K562 (cell line): ENCODE measurements at places on chromosomes 2 and 18. TPM values are rescaled to one million over a fixed set of nuclear protein-coding genes. Genes with fewer than 3 reads are reported as not detected.

The ASB18 gene
- total RNA-seq: not detected in 2 replicates

DNA sequence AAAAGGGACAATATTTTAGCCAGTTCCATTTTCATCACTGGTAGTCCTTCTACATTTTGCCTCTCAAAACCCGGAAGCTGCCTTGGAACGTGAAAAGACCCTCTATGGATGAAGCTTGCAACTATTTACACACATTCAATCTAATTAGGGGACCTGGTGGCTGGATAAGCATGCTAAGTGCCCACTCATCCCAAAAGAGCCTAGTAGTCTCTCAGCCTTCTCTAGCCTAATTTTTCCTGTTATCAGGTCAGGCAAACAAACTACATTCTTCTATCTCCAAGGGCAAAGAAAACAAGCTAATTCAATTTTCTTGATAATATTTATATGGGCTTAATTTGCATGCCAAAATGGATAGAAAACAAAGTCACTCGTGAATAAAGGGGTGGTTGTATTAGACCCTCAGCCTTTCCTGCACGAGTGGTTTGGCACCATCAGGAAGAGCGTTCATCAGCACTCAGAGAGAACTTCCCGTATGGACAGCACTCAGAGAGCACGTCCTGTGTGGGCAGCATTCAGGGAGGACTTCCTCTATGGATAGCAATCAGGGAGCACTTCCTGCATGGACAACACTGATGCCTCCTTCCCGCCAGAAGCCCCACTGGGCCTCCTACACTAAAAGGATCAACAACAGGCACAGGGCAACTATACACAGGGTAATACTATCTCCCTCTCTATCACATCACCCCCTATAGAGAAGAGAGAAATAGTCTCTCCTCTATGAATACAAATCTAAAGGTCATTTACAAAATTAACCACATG is 122.2 kb downstream of the RBMS1 start:
- no peak overlapping the region for H3K27ac ChIP-seq
- no peaks in the 10 kb centered on the region for H3K36me3 ChIP-seq

DNA sequence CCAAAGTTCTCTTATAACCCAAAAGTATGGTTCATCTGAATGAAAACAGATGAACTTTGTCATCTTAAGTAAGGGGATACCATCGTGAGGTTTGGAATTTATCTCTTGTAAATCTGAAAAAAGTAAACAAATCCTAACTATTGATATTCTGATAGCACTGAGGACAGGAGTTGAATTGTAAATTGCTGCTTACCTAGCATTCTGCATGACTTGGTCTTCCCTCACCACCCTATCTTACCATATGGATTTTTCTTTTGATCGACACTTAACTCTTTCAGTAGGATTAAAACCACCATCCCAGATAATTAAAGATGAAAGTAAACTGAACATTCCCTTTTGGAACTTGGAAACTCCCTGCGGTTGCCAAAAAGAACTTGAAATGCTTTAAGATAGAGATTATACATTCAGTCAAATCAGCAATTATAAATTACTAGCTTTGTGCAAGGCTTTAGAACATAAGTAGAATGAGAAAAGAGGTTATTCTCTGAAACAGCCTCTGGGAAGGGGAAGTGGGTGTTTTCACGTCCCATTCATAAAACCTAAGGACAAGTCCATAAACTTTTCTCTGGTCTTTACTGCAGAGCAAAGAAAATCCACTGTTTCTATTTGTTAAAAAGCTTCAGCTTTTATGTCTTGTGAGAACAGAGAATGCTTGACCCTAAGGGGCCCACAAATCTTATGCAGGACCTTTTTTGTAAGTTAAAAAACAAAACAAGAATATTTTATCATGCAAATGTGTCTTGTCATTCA is 49.7 kb upstream of the ZNF397 start:
- H3K4me3 ChIP-seq: no peak overlapping the region
- DNase-seq: no peak
- H3K36me3 ChIP-seq: no peaks in the 10 kb centered on the region
- no peak overlapping the region for H3K27ac ChIP-seq

- no peak within 1 kb of the TSS for H3K4me3 ChIP-seq
- no peaks in the 10 kb centered on the region for H3K27me3 ChIP-seq
Measured at GRCh38 chr2:179049546-179050311, at the start of gene CCDC141. CCDC141 (minus strand) TSS chr2:179050137; CDS start chr2:179049941, 196 bp downstream.

DNA sequence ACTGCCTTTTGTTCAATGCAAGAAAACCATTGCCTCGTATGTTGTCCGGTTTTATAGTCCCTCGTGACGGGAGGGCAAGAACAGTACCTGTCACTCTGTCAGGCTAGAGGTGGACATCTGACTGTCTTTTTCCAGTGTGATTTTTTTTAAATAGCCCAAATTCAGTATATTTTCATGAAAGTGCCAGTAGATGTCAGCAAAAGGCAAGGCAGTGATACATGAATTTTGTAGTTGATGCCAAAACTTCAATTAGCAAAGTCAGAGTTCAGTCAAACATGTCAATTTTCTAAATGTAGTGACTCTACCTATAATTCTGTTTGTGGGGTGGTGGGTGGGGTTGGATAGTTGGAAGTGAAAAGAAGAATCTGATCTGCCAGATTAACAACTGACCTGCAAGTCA is 296.0 kb upstream of the MC4R start:
- no peak overlapping the region for H3K27ac ChIP-seq
- no peak for DNase-seq
- H3K4me1 ChIP-seq: no peaks in the 10 kb centered on the region
- H3K36me3 ChIP-seq: no peaks in the 10 kb centered on the region
- H3K27me3 ChIP-seq: no peaks in the 10 kb centered on the region

DNA sequence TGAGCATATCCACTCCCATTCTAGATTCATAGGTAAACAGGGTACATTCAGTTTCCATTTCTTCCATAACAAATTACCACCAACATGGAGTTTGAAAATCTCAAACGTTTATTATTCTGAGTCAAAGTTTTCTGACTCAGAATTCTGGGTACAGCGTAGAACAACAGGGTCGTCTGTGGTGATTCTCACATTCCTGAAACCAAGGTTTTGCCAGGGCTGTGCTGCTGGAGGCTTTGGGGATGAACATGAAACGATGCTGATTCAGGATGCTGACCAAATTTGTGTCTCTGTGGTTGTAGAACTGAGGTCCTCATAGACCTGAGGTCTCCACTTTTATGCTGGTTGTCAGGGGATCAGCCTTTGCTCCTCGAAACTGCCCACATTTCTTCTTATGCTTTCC is 255.7 kb downstream of the DSEL start:
- H3K4me3 ChIP-seq: no peak overlapping the region
- no peaks in the 10 kb centered on the region for H3K36me3 ChIP-seq
- DNase-seq: no peak
- no peaks in the 10 kb centered on the region for H3K4me1 ChIP-seq
- H3K27ac ChIP-seq: no peak overlapping the region
- H3K27me3 ChIP-seq: no peaks in the 10 kb centered on the region

- H3K4me1 ChIP-seq: no peaks in the 10 kb centered on the region; the same call in 1 of the 2 replicates
- H3K36me3 ChIP-seq: no peaks in the 10 kb centered on the region
- H3K27me3 ChIP-seq: no peaks in the 10 kb centered on the region
- H3K4me3 ChIP-seq: no peak overlapping the region
- peak; percentile 22 for DNase-seq
Measured at GRCh38 chr2:202442882-202443281, 66.8 kb downstream of the BMPR2 start.

DNA sequence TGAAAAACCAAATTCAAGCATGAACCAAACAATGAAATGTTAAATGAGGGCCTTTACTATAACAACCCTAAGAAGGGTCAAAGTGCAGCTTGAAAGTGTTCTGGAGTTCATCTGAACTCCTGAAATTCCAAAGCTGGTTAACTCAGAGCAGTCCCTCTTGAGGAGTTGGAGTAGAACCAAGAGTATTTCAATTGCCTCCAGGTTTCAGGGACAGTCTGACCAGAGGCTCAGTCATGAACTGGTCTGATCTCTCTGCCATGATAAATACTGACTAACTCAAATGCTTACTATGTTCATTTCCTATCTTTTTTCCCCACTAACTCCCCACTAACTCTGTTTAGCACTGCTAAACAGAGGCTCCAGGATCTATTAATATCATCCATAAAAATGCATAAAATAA is 2.7 kb downstream of the STARD7 start:
- peak overlapping the region; percentile 31; the same call in 1 of the 3 replicates for H3K27ac ChIP-seq
- H3K36me3 ChIP-seq: peaks cover 41% of the 10 kb centered on the region

The CPO gene
- not detected in 2 replicates for total RNA-seq

GRCh38 chr2:145827235-145827634 is 1307.3 kb upstream of the ZEB2 start:
- H3K4me3 ChIP-seq: no peak overlapping the region
- no peaks in the 10 kb centered on the region; the same call in 2 of the 3 replicates for H3K4me1 ChIP-seq

- peaks cover 41% of the 10 kb centered on the region for H3K36me3 ChIP-seq
- H3K27ac ChIP-seq: no peak overlapping the region
- H3K27me3 ChIP-seq: no peaks in the 10 kb centered on the region
- peaks cover 19% of the 10 kb centered on the region; the same call in 2 of the 3 replicates for H3K4me1 ChIP-seq
Measured at GRCh38 chr2:20044778-20045177, 6.7 kb downstream of the LAPTM4A start.

The DCDC2C gene
- not detected in 2 replicates for total RNA-seq

The TRPM8 gene
- not detected in 2 replicates for total RNA-seq

GRCh38 chr18:35508746-35509338 is 11.1 kb upstream of the INO80C start:
- H3K27me3 ChIP-seq: no peaks in the 10 kb centered on the region; the same call in 1 of the 2 replicates
- H3K36me3 ChIP-seq: no peaks in the 10 kb centered on the region
- H3K4me1 ChIP-seq: peaks cover 3% of the 10 kb centered on the region
- H3K27ac ChIP-seq: no peak overlapping the region
- DNase-seq: no peak

The MOCOS gene
- 12.4 TPM in 2 replicates for total RNA-seq

The CYS1 gene
- total RNA-seq: 0.11 TPM in 1 of 2 replicates, not detected in the other

GRCh38 chr18:36088256-36088655 is 20.9 kb upstream of the RPRD1A start:
- H3K4me1 ChIP-seq: no peaks in the 10 kb centered on the region
- no peaks in the 10 kb centered on the region for H3K36me3 ChIP-seq
- H3K27me3 ChIP-seq: peaks cover 19% of the 10 kb centered on the region
- no peak for DNase-seq
- no peak overlapping the region for H3K4me3 ChIP-seq

DNA sequence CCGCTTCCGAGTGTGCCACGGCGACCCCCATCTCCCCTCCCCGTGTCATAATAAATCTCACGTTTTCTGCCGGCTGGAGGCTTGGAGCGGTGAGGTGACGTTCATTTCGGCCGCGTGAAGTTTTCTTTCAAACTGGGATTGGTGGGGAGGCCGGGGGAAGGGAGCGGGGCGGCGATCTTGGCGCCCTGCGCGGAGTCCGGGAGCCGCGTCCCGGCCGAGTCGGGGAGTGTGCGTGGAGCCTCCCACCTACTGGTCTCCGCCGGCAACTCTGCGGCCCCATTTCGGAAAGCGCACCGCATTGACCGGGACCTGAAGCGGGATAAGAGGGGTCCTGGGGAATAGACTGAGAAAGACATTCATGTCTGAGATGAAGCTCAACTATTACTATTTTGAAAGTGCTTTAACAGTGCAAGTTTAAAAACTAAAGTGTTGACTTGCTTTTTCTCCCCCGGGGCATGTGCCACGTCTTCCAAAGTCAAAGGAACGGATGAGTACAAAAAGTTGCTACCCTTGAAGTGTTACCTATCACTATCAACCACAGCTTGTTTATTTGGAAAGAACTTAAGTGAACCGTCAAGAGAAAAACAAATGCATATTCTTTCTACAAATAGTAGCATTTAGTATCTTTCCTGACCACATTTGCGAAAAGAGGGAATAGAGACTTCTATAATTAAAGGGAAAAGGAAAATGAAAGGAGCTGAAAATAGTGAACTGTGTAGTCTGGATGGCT is 818 bp upstream of the IKZF2 start:
- H3K36me3 ChIP-seq: no peaks in the 10 kb centered on the region
- H3K27ac ChIP-seq: no peak overlapping the region
- peak; percentile 32 for DNase-seq
- H3K4me1 ChIP-seq: peaks cover 6% of the 10 kb centered on the region; the same call in 1 of the 2 replicates
- H3K27me3 ChIP-seq: no peaks in the 10 kb centered on the region
- peak overlapping the region; percentile 51 for H3K4me3 ChIP-seq

The DUSP19 gene
- 3.5 and 4.7 TPM in 2 replicates for total RNA-seq

The TUBB6 gene
- total RNA-seq: 110 and 117 TPM in 2 replicates

- no peak for DNase-seq
- peaks cover 10% of the 10 kb centered on the region; the same call in 1 of the 2 replicates for H3K4me1 ChIP-seq
- no peaks in the 10 kb centered on the region for H3K27me3 ChIP-seq
- no peak overlapping the region for H3K27ac ChIP-seq
- H3K4me3 ChIP-seq: no peak overlapping the region
Measured at GRCh38 chr2:24515335-24515734, 24.3 kb downstream of the NCOA1 start.

The C2orf76 gene
- 8.6 and 8.7 TPM in 2 replicates for total RNA-seq

DNA sequence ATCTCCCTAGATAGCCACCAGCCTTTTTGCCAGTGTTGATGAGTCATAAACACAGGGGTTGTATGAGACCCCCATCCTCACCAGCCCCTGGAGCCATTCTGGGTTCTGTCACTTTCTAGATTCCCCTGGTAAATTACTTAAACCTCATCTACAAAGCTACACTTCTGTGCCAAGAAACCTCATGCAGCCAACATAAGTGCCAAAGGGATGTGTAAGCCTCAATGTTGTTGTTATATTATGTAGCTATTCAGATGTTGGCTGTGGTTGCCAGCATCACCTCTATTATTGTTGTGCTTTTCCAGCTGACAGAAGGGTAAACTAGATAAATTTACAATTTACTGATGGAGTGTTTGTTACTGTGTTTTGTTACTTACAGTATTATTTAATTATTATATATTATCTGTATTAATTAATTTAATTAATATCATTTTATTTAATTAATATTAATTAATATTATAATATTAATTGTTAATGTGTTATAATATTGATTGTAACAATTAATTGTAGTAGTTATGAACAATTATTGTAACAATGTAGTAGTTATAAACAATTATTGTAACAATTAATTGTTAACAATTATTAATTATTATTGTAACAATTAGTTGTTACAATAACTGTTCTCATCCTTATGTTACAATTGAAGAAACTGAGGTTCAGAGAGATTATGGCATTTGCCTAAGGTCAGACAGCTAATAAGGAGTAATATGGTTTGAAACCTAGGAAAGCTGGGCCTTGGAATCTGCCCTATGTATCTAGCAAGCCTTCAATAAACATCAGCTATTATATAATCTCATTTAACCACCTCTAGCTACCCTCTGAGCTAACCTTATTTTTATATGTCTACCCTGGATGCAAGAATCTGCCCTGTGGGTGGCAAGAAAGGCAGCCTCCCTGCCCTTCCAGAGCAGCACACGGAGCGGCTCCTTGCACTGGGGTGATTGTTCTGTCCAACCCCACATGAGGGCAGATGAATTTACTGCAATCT is 36.1 kb downstream of the PSTPIP2 start:
- H3K27ac ChIP-seq: no peak overlapping the region
- H3K4me1 ChIP-seq: peaks cover 7% of the 10 kb centered on the region
- no peak overlapping the region for H3K4me3 ChIP-seq
- peaks cover 41% of the 10 kb centered on the region; the same call in 2 of the 3 replicates for H3K36me3 ChIP-seq

GRCh38 chr18:69586537-69586936 is 185.8 kb downstream of the DOK6 start:
- no peaks in the 10 kb centered on the region for H3K27me3 ChIP-seq
- H3K36me3 ChIP-seq: no peaks in the 10 kb centered on the region
- H3K27ac ChIP-seq: no peak overlapping the region
- no peaks in the 10 kb centered on the region for H3K4me1 ChIP-seq
- no peak for DNase-seq
